Hepatocyte (in vitro differentiated cells): ENCODE measurements at places on chromosomes 4 and X. TPM values are rescaled to one million over a fixed set of nuclear protein-coding genes. Genes with fewer than 3 reads are reported as not detected.

The NEK1 gene
- total RNA-seq = 7.8 and 8.1 TPM in 2 replicates

The NSUN7 gene
- 8.0 and 10.3 TPM in 2 replicates for total RNA-seq

The MGAT4D gene
- not detected in 2 replicates for total RNA-seq

The ETDA gene
- not detected in 2 replicates for total RNA-seq

The DGKK gene
- 0.36 and 0.40 TPM in 2 replicates for total RNA-seq

The PDGFRA gene
- total RNA-seq = 102 and 117 TPM in 2 replicates

The GRID2 gene
- total RNA-seq = 2.4 and 3.5 TPM in 2 replicates

The GUCY1A1 gene
- 41.2 and 44.9 TPM in 2 replicates for total RNA-seq

The TASL gene
- total RNA-seq = 0.30 TPM in 1 of 2 replicates, not detected in the other

The PPP2R2C gene
- total RNA-seq = 0.48 and 0.67 TPM in 2 replicates

The TMPRSS11D gene
- total RNA-seq = not detected in 2 replicates

The VGLL1 gene
- total RNA-seq = 4.1 and 4.8 TPM in 2 replicates

The FRMPD3 gene
- total RNA-seq = 0.04 and 0.17 TPM in 2 replicates

The SATL1 gene
- 0.17 and 0.32 TPM in 2 replicates for total RNA-seq

The ENPEP gene
- 7.1 and 8.7 TPM in 2 replicates for total RNA-seq

The PAGE5 gene
- not detected in 2 replicates for total RNA-seq

The XPNPEP2 gene
- total RNA-seq = 21.9 and 24.1 TPM in 2 replicates

The SMARCAD1 gene
- 50.0 and 58.1 TPM in 2 replicates for total RNA-seq

The VSIG4 gene
- total RNA-seq = 5.3 and 8.8 TPM in 2 replicates

The SYN1 gene
- total RNA-seq = 0.43 and 1.2 TPM in 2 replicates

The GPR119 gene
- total RNA-seq = 1.4 TPM in 1 of 2 replicates, not detected in the other
